ENCODE measurements at places on chromosomes 7 and 10.

GRCh38 chr10:10589540-10590303 is 427.9 kb upstream of the CELF2 start:
- DNase-seq: no peak

- no peak for DNase-seq
These were observed 5.3 kb downstream of the MCMBP start for GRCh38 chr10:119867317-119867716.

DNA sequence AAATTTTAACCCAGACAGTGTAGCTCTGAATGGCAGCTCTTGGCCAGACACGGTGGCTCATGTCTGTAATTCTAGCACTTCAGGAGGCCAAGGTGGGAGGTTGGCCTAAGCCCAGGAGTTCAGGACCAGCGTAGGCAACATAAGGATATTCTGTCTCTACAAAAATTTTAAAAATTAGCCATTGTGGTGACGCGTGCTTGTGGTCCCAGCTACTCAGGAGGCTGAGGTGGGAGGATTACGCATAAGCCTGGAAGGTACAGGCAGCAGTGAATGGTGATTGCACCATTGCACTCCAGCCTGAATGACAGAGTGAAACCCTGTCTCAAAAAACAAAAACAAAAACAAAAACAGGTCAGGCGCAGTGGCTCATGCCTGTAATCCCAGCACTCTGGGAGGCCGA is 50.0 kb downstream of the SUFU start:
- DNase-seq: no peak

DNA sequence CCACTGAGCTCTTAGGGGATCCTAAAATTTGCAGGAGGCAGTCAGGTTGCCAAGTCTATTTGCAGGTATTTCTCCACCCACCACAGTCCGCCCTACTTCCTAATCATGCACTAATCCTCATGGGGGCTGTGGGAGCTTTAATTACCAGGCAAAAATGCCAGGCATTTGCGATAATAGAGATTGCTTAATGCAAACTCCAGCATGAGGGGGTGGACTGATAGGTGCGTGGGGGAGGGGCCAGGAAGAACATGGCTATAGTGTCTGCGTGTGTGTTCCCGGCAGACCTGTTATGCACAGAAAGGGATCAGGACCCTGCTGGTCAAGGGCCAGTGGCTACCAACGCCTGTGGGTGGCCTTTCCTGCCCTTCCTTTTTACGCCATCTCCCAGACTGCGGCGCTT is 15.6 kb upstream of the AQP1 start:
- no peak for DNase-seq

- no peak for DNase-seq
These were observed 272.7 kb downstream of the GFRA1 start for GRCh38 chr10:116000151-116000842.

GRCh38 chr7:47783456-47784223 is 164.6 kb downstream of the PKD1L1 start:
- DNase-seq: no peak

GRCh38 chr10:121615435-121615793 is 17.2 kb upstream of the FGFR2 start:
- DNase-seq: no peak

- DNase-seq: peak; percentile 86
These were observed 42.5 kb downstream of the DLD start for GRCh38 chr7:107933386-107934013.

DNA sequence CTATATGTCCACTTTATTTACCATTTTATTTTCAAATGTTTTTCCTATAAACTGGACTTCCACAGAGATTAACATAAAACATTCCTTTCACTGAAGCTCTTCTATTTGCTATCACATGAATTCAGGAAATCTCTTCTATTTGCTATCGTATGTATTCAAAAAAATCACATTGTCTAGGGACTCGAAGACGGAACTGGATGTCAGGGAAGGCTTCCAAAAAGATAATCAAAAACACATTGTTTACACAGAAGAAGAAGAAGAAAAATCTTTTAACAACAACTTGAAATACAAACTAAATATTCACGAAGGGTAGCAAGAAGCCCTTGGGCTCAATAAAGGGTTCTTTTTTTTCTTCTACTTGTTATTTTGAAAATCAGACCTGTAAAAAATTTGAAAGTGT is 426.1 kb upstream of the LRRN3 start:
- DNase-seq: no peak

DNA sequence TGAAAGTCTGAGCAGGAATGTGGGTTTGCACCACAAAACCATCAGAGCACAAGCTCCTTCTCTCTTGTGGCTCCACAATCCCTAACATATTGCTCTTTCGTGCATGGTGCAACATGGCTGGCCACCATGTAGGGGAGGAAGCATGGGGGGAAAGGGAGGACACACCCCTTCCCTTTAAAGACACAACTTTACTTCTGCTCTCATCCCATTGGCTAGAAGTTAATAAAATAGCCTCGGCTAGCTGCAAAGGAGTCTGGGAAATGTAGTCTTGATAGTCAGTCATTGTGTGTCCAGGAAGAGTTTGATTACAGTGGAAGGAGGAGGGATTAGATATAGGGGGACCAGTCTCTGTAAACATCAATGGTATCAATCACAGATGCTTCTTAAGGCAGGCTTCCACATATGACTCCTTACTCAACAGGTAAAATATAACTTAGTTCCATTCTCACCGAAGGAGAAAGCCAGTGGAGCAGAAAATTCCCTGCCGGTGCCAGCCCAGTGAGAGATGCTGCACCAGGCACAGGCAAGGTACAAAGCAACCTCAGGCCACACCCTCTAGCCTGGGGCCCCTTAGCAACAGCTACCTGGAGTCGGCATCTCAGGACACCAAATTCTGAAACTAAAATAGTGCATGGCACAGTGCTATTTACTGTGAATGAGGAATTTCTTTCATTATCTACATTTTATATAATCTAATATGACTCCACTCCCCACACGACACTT is 124.7 kb upstream of the CTBP2 start:
- DNase-seq: no peak

GRCh38 chr7:70778585-70778984 is 353.4 kb upstream of the GALNT17 start:
- DNase-seq: no peak

- DNase-seq: no peak
These were observed 191.1 kb downstream of the ZMYND11 start for GRCh38 chr10:326350-326749.

DNA sequence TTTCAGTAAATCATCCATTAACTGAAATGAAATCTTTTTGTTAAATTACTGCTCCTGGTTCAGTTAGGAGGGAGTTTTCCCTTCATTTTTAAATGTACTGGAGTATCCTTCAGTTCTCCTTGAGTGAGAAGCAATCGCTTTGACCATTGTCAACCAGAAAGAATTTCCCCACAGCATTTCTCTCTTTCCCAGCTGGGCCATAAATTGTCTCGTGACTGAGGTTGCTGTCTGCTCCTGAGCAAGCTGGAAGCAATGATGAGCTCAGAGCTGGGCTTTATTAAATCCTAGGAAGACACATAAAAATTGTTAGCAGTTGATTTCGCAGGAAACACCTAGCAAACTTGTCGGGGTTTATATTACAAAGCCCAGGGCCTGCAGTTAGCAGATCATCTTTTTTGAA is 102.0 kb upstream of the INSYN2A start:
- no peak for DNase-seq

DNA sequence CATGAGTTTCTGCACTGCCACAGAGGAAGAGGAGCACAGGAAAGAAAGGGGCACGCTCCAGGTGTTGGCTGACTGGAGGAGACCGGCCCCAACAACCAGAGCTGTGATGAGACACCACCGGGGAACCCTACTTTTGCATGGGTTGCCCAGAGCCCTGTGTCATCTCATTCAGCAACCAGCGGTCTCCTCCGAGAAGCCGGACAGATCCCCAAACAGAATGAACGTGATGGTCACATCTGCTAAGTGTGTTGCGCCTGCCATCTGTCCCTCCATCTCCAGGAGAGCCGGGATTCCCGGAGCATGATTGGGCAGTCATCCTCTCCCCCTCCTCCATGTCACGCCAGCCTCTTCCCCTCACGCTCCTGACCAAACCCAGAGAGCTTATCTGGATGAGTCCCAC is 22.9 kb downstream of the PARP12 start:
- DNase-seq: no peak

- peak; percentile 92 for DNase-seq
These were observed 17.9 kb upstream of the CLEC2L start for GRCh38 chr7:139505563-139505962.

DNA sequence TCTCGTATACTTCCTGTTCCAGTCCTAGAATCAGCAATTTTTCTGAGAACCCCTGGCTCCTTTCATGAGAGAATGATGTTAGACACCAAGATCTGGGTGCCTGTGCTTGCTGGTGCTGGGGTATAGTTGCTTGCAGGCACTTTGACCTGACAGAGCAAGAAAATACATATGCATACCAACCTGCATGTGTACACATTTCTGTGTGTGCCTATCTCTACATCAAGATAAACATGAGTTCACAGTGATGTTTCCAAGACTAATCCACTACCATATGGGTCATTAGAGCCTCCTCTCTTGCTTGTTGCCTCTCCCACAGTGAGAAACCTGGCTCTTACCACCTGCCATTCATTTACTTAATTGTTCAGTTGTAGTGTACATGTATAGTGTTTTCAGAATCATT is 229.1 kb upstream of the IGFBP3 start:
- no peak for DNase-seq

DNA sequence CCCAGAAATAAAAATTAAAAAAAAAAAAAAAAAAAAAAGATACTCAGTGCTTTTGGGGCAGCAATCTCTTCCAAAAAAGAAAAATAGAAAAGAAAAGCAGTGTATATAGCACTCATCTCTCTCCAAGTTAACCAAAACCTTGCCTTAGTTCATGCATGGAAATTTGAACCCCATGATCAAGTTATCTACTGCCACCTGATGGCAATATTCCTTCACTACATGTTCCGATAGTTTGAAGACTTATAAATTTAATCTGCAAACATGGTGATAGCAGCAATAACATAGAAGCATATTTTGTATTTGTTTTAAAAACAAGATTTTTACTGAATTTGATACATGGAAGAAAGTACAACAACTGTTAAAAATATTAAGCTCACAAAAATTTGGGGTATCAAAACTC is 48.6 kb upstream of the SLIT1 start:
- DNase-seq: no peak

- no peak for DNase-seq
These were observed 71.2 kb upstream of the DUSP5 start for GRCh38 chr10:110426294-110427181.

DNA sequence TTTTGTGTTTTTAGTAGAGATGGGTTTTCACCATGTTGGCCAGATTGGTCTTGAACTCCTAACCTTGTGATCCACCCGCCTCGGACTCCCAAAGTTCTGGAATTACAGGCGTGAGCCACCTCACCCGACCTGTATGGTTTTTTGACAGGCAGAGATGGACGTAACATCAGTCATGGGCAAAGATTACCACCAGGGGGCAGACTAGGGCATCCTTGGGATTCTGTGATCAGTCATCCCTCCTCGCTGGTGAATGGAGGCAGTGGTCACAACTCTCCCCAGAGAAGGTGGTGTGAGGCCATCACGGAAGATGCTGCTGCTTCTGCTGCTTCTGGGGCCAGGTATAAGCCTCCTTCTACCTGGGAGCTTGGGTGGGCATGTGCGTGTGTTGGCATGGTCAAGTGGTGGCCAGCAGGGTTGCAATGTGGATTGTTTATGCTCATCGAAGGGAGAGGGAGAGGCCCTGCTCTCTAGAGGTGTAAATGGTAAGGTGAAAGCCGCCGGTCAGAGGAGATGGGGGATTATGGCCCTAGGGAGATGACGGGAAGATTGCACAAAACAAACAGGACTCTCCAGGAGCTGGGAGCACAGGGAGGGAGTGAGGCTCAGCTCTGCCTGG is 122.7 kb upstream of the PRSS1 start:
- DNase-seq: peak; percentile 95

- DNase-seq: no peak
These were observed 47.2 kb downstream of the EXOC4 start for GRCh38 chr7:133300088-133300487.

DNA sequence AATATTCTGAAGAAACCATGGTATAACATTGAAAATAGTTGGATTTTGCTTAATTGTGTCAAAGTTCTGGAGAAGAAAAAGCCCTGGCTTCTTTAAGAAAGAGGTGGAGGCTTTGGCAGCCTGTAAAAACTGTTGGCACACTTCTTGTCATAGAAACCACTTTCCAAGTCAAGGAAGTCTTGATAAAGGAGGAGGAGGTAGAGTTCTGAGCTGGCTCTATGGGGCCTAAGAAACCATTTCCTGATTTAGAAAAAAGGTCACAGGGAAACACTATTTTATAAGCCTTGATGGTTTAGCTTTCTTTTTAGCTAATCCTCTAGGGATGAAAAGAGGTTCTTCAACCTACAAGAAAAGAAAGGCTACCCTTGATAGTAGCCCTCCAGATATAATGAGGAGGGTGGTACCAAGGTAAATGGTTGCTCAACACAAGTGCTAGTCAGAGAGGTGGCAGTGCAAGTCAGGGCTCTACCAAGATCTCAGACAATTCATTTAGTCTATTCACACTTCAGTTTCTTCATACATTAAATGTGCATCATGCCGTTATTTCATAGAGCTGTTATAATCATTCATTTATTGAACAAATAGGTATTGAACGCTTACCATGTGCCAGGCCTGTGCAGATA is 346.9 kb downstream of the RNLS start:
- DNase-seq: no peak

DNA sequence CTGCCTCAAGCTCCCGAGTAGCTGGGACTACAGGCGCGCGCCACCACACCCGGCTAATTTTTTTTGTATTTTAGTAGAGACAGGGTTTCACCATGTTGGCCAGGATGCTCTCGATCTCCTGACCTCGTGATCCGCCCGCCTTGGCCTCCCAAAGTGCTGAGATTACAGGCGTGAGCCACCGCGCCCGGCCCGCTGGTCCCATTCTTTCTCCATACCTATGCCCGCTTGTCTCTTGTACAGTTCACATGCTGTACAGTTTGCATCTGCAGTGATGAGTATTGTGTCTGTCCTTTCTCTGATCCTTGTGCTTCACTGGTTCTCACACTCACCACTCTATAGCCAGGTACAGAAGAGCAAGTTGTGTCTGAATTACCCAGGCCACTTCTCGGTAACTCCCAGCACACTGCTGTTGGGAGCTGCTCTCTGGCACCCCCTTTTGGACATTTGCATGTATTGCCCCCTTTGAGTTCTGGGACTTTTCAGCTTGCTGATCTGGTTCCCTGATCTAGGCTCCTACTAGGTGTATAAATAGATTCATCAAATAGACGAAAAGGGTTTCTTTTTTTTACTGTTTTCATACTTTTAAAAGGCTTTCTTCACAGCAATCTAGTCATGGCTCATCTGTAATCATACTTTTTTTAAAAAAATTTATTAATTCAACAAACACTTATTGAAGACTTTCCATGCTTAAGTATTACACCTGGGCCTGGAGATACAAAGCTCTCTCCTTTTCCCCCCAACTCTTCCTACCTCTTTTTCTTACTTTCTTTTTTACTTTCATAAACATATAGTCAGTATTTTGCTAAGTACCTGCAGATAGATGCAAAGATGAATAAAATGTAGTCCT is 53.5 kb downstream of the AOAH start:
- peak; percentile 91 for DNase-seq

- DNase-seq: peak; percentile 50
These were observed 3.5 kb upstream of the CFAP58 start for GRCh38 chr10:104350127-104350635.
